Bronchial epithelial cell (primary cell): ENCODE measurements at places on chromosomes 1 and 21.
A peak's percentile ranks its signal among the peaks of the same experiment; 100 is the strongest.

GRCh38 chr1:105684714-105685113 is 1371.8 kb upstream of the PRMT6 start:
- no peak for DNase-seq

- DNase-seq = peak; percentile 60
Observed at GRCh38 chr1:218485241-218485928, 140.2 kb downstream of the TGFB2 start.

DNA sequence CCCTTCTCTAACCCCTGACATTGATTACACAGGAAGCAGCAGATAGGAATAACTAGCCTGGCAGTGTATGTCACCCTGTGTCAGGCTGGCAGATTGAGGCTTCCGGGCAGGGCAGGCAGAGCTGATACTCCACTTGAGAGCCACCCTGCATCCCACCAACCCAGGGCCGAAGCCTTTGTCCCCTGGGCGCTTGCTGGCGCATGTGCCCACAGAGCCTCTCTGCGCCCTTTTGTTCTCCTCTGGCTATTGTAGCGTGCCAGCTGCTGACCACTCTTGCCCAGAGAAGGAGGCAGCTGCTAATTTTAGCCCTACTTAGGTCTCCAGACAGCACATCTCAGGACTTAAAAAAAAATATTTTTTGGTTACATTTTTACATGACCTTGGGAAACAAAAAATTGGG is 304.9 kb downstream of the HHAT start:
- DNase-seq = no peak

DNA sequence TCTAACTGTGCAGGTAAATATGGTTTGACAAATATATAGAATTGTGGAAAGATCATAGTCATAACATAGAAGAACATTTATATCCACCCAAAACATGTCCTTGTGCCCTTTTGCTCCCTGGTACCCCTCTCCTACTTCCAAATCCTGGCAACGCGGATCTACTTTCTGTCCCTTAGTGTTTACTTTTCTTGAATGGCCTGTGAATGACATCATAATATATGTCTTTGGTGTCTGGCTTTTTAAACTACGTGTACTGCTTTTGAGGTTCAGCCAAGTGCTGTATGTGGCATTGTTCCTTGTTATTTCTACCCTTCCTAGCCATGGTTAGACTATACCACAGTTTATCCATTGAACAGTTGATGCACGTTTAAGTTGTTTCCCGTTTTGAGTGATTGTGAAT is 155.6 kb downstream of the SDCCAG8 start:
- no peak for DNase-seq

- DNase-seq = no peak
Observed at GRCh38 chr1:101293461-101294051, 56.7 kb downstream of the S1PR1 start.

DNA sequence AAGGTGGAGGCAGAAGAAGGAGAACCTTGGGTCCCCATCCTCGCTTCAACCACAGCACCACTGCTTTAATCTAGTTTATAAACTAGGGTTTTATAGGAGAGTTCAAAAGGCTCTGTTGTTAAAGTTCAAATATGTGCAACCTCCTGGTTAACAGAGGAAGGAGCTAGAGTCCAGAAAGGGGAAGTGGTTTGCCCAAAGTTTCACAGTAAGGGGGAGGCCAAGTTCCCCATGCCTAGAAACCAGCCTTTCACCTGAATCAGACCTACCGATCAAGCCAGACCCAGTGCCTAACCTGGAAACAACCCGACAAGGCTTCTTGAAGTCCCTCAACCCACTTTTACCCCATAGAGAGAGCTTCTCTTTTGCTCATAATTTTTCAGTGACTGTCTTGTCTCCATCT is 106.5 kb downstream of the PLPP3 start:
- no peak for DNase-seq

- DNase-seq = no peak
Observed at GRCh38 chr1:66335125-66335524, 198.8 kb upstream of the SGIP1 start.

DNA sequence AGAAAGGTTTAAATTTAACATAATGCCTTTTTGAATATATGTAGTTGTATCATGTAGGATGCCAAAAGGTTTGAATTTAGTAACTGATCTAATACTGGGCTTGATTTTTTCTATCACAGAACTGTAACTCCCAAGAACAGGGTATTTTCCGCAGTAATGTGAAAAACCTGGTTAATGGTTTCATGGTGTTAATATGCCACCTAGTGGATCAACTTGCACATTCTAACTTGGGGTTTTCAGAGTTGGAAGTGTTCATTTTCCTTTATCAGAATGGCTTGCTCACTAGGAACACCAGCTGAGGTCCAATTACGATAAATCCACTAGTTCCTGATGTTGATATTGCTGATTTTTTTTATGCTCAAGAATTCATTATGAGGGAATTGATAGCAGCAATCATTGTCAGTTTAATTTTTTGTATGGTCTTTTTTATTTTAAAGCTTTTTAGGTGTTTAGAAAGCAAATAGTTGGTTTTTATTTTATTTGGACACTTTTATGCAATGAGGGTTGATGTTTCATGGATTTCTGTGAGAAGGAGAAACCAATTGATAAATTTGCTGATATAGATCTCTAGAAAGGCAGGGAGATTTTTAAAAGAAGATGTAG is 157.2 kb downstream of the PLA2G4A start:
- DNase-seq = peak; percentile 65

DNA sequence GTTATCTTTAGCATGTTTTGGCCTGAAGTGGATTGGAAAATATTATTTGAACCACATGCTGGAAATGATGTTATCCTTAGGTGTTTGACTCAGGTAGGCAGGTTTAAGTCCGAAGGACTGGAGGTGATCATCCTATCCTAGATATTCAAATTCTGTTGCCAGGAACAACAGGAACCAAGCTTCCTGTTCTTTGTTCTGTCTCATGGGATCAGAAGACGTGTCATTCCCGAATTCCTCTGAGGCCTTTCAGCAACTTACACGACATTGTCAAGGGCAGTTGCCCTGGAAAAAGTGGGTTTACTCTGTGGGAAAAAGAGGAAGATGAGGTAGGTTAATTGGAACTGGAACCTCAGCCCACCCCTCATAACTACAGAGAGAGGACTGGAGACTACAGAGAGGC is 36.6 kb downstream of the SLAMF6 start:
- DNase-seq = peak; percentile 10

DNA sequence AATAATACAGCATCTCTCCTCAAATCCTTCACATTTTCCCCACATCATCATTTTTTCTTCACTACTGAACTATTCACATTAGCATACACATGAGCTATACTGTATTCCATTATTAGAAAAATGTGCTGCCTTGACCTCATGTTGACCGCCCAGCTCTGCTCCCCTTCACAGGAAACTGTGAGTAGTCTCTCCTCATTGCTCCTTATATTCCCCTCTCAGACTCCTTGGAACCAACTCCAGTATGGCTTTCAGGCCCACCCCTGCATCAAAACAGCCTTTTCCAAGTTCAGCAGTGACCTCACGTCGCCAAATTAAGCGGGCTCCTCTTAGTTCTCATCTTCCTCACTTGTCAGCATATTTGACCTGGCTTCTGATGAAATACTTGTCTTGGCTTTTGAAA is 59.2 kb upstream of the SPAG17 start:
- DNase-seq = no peak

- DNase-seq = no peak
Observed at GRCh38 chr1:35186239-35186638, 6.7 kb downstream of the SFPQ start.

GRCh38 chr21:16900685-16901084 is 612.2 kb upstream of the CXADR start:
- DNase-seq = no peak

DNA sequence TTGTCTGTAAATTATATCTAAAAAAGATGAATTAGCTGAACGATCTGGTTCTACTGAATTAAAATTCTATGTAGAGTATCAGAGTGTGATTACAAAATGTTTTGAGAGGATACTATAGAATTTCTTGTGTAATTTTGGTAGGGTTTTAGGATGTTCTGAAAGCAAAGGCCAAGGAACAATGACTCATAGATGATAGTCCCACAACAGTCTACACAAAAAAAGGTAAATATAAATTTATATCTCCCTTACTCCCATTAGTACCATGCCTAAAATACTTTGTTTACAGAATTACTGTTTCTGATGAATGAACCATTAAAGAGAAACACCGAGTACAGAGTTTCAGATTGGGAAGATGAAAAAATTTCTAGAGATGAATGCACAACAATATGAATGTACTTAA is 9.5 kb downstream of the EDEM3 start:
- no peak for DNase-seq

GRCh38 chr1:201501812-201502510 is 5.0 kb downstream of the CSRP1 start:
- DNase-seq = no peak

DNA sequence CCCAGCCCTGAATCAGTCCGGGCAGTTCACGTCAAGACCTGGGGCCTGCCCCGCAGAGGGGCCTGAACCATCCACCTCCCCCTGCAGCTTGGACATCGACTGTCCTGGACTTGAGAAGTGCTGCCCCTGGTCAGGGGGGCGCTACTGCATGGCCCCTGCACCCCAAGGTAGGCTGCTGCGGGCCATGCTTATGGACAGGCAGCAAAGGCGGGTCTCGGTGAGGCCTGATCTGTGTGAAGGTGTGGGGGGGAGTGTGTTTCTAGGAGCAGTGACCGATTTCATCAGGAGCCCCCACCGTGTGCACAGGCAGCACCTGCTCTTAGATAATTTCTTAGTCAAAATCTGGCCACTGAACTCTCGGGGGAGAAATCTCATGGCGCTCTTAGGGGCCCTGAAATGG is 13.0 kb downstream of the UMODL1 start:
- no peak for DNase-seq

DNA sequence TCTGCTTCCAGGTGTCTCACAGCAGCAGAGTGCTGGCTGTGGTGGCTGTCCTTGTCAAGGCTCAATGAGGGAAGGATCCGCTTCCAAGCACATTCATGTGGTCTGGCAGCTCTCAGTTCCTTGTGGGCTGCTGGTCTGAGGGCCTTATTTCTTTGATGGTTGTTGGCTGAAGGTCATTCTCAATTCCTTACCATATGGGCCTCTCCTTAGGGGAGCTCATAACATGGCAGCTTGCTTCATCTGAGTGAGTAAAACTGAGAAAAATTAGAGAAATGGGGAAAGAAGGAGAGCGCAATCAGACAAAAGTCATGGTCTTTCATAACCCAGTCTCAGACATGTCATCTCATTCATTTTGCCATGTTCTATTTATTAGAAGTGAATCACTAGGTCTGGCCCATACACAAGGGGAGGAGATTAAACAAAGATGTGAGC is 81.7 kb upstream of the TSPAN2 start:
- no peak for DNase-seq

DNA sequence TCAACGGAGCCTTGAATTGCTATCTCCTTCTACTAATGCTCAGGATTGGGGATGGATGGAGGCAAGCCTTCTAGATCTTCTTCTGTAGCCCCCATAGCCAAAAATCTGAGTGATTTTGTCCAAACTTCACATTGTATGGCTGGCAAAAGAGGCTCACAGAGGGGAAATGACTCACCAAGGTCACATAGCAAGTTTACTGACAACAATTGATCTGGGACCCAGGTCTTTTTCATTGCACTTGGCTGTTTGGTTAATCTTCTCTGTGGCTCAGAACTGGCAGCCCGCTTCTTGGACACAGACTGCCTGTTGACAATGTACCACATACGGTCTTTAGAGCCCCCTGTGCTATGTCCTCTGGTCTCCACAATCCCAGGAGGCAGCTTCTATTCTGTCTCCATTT is 3.0 kb upstream of the LACTBL1 start:
- peak; percentile 12 for DNase-seq

GRCh38 chr1:205604059-205604458 is 27.8 kb downstream of the ELK4 start:
- no peak for DNase-seq

DNA sequence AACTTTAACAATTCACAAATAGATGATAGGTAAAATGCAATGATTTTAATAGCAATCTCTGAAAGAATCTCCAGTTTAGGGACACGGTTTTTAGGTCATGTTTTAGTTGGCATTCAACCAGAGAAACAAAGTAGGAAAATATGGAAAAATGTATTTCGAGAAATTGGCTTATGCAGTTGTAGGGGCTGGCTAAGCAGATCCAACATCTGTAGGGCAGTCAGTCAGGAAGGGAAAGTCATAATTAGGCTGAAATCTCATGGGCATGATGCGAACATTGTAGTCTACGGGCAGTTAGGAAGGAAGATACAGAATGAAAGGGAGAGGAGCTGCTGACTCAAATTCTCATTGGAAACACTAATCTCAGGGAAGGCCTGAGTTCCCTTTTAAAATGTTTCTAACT is 1276.0 kb upstream of the ADGRL4 start:
- no peak for DNase-seq

DNA sequence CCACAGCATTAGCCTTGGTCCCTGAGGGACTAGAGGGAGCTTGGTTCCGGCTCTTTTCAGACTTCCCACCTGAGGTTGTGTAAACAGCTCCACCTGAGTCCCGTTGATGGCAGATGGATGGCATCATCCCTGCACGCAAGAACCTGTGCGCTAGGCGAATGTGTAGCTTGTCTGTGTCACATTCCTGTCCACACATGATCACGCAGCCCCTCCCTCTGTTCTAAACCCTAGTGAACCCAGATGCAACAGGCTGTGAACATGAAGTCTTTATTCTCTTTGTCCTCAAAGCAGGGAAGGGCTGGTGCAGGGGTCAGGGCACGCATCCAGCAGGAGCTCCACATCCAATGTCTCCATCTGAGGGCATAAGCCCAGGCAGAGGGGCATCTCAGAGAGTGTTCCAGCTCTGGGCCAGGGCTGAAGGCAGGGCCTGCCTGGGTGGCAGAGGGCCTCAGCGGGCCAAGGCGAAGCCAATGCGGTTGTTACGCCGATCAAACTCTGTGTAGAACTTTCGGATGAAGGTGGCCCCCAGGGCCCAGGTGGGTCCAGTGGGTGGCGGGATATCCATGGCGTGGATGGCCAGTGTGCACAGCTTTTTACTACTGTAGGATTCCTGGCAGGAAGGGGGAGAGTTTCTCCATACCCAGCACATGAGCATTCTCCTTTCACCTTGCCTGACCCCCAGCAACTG is 2.9 kb upstream of the ETNK2 start:
- DNase-seq = peak; percentile 97

DNA sequence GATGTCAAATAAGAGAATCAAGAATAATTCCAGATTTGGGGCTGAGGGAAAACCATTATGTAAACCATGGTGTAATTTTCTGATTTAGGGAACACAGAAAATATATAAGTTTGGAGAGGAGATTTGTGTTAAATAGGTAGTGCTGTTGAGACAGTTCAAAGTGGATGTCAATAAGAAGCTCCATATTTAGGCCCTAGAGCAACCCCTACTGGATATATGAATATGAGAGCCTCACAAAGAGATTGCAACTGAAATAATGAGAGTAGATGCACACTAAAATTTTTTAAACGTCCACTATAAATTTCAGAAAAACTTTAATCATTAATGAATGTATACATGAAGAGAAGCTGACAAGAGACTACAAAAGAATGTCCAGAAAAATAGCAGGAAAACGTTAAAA is 1447.8 kb upstream of the PRMT6 start:
- peak; percentile 36 for DNase-seq

- DNase-seq = peak; percentile 61
Observed at GRCh38 chr1:53783056-53783455, 44.1 kb upstream of the GLIS1 start.
